NCI-H2227 treated with DMSO at 0.1 percent for 48 hours (cell line): ENCODE measurements at places on chromosomes 16 and 17.

DNA sequence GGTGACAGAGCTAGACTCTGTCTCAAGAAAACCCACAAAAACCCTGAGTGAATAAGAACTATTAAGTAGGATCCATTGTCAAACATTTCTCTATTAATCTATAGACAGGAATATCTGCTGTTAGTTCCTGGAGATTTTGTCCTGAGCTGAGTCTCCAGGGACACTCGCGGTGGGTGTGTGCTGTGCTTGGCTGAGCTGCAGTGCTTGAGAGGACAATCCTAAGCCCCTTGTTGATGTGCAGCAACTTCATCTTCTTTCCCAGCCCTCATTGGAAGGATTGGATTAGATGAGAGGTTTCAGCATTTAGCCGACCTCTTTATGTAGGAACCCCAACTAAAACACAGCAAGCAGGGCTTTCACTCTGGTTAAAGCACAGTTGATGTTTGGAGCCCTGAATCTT, 33.3 kb downstream of the NDEL1 start:
- DNase-seq, result no peak

DNA sequence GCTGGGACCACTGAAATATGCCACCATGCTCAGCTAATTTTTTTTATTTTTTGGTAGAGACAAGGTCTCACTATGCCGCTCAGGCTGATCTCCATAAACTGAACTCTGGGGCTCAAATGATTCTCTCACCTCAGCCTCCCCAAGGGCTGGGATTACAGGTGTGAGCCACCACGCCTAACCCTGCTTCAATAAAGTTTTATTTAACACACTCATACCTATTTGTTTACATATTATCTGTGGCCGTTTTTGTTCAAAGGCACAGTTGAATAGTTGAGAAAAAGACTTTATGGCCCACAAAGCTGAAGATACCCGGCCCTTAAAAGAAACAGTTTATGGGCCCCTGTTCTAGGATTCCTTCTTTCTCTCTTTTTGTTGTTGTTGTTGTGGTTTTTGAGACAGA, 419.8 kb downstream of the SLC39A11 start:
- no peak for DNase-seq

- peak; percentile 96 for DNase-seq
These were observed 1.3 kb upstream of the IRX5 start for GRCh38 chr16:54929090-54930004.

DNA sequence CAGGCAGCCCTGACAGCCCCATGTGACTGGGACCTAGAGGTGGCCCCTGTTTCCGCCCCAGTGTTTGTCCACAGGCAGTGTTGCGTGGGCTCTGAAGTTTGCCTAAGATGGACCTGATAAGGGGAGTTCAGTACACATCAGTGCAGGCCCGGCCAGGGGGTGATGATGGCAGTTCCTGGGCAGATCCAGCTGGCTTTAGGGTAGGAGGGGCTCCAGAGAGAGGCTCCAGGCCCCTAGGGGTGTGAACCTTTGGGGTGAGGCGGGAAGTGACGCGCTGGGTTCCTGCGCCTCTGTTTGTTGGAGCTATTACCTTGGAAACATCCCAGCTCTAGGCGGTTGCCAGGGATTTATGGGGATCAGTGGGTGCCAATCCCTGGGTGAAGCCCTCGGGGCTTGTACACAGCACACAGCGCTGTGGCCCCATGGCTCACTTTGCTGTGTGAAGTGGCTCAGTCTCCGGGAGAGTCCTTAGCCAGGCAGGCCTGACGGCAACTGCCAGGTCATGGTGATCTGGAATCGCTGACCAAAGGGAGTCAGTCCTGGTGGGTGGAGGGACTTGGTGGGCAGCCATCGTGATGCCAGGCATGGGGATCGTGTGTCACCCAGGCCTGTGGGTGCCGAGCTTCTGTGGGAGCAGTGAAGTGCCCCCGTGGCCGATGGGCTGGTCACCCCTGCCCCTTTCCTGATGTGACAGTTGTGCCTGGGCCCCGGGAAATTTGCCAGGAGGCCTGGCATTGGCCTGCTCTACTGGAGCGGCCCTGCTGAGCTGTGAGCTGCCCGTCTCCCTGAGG, 146.1 kb downstream of the SEC14L1 start:
- DNase-seq, result no peak

DNA sequence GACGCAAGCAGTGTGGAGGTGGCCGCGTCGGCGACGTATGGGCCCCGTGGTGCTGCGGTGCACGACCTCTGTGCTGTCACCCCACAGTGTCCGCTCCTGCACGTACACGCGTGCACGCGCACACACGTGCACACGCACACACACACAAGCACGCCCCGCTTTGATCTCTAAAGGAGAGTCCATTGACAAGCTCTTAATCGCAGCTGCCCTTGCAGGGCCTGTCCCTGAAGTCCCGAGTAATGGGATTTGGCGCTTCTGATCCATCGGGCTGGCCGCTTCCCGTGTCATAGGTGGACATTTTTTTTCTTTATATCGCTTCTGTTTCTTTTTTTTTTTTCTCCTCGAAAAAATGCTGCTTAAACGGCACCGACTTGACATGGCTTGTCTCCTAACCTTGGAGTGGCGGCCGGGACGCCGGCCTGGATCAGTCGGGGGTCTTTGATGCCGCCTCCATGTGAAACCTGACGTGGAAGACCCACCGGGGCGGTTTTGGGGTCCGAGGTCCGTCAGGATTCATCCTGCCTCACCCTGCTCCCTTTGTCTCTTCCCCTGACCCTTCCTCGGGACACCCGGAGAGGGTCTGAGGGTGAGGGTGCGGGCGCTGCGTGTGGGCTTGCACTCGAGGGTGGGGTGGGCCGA, 8.3 kb upstream of the AXIN1 start:
- no peak for DNase-seq
